ENCODE measurements at places on chromosomes 12 and 14.

GRCh38 chr14:71487449-71487848 is 444.8 kb upstream of the RGS6 start:
- no peak for DNase-seq

GRCh38 chr14:33812181-33812580 is 138.7 kb downstream of the EGLN3 start:
- DNase-seq = no peak

GRCh38 chr12:109686523-109686922 is 27.1 kb upstream of the FAM222A start:
- no peak for DNase-seq

DNA sequence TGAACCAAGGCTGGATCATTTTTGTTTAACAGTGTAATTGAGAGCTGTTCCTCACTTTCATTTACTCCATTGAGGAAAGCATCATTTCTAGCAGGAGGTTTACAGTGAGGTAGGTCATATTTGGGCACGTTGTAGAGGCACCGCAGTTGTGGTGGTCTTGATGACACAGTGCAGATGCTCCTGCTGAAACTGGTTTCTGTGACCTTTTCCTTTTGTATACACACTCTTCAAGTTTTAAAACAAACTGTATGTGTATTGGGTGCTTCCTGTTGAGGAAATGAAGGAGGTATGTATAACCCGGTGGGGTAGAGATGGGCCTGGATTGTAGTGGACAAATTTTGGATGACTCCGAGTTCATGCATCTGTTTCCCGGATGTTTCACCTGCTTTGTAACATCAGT is 456.3 kb upstream of the RGS6 start:
- no peak for DNase-seq

GRCh38 chr12:72346363-72346944 is 74.3 kb downstream of the TRHDE start:
- DNase-seq = peak; percentile 1

DNA sequence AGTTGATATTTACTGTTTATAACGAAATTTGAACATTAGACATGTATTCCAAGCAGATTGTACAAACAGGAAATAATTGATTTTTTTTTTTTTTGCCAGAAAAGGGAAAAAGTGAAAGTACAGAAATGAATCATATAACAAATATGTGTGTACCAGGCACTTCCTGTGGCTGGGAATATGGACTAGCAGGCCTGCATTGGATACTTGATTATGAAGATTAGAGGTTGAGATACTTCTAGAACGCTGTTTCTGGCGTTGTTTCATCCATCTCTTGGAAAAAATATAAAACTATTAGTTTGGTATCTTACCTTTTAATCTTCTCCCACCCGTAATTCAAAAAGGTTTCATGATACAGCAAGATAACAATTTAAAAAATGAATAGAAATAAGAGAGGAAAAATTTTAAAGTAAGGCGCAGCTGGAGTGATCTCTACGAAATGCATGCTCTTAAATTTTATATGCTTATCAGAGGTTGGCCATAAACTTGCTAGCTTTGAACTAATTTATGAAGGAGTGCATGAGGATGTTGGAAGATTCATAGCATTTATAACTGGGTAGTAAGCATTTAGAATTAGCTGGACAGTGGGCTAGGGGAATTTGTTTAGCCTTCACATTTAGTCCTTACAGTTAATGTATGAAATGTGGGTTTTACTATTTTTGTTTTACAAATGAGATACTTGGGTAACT is 90.8 kb downstream of the AEBP2 start:
- no peak for DNase-seq

GRCh38 chr12:93777254-93777653 is 100.1 kb downstream of the CRADD start:
- no peak for DNase-seq

DNA sequence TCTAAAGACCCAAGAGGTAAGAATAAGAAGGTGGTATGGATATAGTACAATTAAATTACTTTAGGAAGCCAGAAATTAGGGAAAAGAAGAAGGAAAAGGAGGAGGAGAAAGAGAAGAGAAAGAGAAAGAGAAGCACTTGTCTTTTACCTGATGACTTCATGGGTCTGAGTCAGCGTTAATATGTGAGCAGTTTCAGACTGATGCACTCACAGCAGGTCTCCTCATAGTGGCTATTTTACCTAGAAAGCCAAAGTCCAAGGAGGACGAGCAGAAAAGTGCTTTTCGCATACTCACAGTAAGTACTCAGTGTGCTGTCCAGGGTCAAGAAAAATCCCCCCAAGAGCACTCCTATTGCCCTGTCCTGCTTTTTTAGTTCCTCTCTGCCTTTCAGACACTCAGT is 222.1 kb downstream of the C12orf42 start:
- no peak for DNase-seq

GRCh38 chr12:27524494-27524835 is 459 bp downstream of the PPFIBP1 start:
- no peak for DNase-seq

DNA sequence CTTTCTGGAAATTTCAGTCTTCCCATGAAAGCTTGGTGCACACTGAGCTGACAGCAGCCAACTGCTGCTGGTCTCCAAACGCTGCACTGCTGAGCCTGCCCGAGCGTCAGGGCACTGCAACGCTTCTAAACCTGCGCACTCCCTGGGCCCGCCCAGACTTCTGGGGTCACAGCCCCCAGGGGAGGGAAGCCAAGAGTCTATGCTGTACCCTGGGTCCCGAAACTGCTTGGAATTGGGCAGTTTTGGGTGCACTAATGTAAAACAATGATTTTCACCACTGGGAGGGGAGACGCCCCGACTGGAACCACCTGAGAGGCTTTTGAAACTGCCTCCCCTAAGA is 32.0 kb downstream of the CCDC92 start:
- DNase-seq = no peak

- DNase-seq = no peak
These were observed 24.8 kb upstream of the DBX2 start for GRCh38 chr12:45075587-45076282.

DNA sequence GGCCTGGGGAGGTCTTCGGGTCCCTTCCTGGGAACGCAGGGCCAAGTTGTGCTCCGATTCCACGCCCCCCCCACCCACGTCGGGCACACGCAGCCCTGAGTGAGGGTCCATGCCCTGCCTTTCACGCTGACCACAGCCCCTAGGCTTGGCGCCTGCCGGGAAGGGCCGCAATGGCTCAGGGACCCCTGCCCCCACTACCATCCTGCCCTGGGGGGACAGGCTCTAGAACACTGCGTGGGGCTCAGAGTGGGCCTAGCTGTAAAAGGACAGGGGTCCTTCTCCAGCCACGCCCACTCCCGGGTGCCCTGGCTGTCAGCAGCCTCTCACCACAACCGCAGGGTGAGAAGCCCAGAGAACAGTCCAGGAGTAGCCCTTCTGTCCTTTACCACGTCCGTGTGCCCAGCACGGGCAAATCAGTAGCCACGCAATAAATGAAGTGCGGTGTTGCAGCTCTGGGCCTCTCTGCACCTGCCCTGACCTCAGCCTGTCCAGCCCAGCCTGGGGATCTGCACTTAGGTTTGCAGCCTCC is 9.4 kb upstream of the GPR68 start:
- no peak for DNase-seq

GRCh38 chr12:41683023-41683422 is 461.7 kb downstream of the GXYLT1 start:
- no peak for DNase-seq

DNA sequence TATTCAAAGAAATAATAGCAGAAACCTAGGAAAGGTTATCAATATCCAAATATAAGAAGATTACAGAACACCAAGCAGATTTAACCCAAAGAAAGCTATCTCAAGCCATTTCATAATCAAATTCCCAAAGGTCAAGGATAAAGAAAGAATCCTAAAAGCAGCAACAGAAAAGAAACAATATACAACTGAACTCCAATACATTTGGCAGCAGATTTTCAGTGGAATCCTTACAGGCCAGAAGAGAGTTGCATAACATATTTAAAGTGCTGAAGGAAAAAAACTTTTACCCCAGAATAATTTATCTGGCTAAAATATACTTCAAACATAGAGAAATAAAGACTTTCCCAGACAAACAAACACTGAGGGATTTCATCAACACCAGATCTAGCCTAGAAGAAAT is 54.3 kb downstream of the DENND5B start:
- DNase-seq = no peak

DNA sequence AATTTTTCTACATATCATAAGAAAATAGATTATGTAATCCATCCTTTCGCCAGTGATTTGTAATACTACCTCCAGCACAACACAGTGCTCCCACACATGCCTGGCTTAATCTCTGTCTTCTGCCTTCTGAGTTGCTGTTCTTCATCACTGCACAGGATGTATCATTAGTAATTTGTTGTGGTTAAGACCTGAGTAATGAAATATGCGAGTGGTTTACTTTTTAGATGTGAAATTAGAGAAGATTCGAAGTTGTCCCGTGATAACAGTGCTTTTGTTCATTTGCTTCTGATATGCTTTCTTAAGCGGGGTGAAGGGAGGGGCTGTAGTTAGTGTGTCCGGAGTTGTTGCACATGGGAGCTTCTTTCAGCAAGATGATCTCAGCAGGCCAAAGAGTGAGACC is 18.1 kb downstream of the KRT85 start:
- no peak for DNase-seq

DNA sequence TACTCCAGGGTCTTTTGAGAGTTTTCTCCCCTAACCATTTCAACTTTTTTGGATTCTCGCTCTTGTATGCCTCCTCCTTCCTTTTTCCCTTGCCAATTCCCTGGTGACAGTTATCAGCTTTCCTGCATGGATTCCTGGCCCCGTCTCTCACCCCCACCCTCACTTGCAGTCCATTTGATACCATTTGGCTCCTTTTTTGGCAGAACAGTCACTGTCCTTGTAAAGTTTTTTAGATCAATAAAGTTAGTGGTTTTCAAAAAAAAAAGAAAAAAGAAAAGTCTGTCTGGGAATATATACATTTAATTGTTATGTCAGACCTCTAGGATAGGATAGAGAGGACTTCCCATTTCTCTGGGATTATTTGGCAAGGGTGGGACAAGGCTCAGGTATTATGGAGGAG is 42.1 kb downstream of the ACTN1 start:
- DNase-seq = no peak
